ENCODE measurements at places on chromosomes 12 and 14.

DNA sequence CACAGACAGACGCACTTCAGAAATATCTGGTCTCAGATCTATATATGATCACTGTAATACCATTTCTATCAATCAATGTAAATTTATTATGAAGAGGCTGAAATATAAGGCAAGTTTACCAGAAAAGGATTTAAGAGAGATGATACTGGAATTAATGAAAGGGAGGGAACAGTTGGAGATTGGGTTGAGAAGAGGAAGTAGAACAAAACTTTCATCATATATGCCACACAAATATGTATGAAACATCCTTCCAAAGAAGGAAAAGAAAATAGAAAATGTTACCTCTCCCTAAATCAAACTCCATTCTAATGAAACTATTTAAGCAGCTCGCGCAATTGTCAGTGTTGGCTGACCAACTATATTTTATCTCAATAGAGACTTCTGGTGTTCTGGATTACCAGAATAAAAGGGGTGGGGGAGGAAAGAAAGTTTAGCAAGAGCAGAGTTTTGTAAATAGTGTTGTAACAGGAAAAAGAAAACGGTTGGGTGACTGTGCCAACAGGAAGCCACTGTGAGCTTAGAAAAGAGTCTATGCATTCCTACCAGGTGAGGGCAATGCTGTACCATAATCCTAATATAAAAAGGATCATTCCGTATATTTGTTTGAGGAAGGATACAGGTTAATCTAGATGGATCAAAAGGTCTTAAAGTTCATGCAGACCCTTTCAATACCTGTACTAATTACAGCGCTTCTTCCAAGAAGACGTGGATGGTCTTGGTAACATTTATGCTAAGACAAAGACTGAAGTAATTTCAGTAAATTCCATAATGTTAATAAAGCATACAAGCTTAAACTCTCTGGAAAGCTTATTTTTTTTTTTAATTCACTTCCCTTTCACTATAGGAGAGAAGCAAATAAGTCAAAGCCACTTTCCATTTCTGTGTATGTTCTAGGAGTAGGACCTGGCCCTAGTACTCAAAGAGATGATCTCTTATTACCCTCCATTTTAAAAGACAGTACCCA lies 14.5 kb upstream of the LLPH start:
- no peak for DNase-seq

GRCh38 chr12:119684711-119685369 lies 16.9 kb downstream of the PRKAB1 start:
- no peak for DNase-seq

DNA sequence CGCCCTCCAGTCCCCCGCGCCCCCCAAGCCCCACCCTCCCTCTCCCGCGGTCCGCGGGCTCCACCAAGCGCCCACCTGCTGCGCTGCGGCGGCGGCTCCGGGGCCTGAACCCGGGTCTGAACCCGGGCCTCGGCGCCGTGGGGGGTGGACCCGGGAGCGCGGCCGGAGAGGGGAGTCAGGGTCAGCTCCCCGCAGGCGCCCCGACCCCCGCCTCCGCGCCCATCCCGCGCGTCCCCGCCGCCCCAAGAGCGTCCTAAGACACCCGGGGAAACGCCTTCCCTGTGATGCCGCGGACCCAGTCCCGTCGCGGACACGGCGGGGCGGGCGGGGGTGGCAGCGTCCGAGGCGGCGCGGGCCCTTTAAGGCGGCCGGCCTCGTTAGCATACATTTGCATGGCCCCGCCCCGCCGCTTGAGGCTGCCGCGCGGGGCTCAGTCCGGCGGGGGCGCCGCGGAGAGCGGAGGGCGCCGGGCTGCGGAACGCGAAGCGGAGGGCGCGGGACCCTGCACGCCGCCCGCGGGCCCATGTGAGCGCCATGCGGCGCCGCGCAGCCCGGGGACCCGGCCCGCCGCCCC lies at the start of gene MMP17:
Gene MMP17, plus strand, starts transcription at position 433 of the 574 bp plus-strand sequence. Its CDS starts 102 bp downstream, at position 535.
- peak; percentile 41 for DNase-seq

GRCh38 chr12:21416511-21417121 lies 20.8 kb upstream of the PYROXD1 start:
- no peak for DNase-seq

- no peak for DNase-seq
Measured at GRCh38 chr12:32285489-32285888, 113.9 kb upstream of the FGD4 start.

GRCh38 chr14:66696326-66696725 lies 188.4 kb downstream of the GPHN start:
- no peak for DNase-seq

DNA sequence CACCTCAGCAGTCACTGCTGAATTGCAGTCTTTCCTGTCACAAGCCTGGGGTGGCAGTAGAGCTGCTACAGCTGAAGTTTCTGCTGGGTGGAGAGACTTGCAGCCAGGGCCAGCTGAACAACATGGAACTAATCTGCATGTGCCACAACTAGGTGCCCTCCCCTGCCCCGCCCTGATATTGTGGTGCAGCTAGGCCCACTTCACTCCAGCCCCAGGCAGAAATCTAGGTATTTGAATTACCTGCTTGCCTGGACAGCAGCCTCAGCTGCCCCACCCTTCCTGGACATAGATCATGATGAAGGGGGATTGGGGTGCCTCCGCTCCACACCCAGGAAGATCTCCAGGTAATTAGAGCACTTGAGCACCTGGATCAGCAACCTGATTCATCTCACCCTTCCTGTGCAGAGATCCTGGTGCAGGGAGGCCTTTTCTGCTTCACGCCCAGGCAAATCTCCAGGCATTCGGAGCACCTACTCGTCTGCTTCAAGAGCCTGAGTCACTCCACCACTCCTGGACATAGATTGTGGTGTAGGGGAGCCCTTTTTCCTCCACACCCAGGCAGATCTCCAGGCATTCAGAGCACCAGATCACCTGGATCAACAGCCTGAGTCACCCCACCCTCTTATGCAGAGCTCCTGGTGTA lies 477.0 kb downstream of the SOX5 start:
- DNase-seq: no peak

DNA sequence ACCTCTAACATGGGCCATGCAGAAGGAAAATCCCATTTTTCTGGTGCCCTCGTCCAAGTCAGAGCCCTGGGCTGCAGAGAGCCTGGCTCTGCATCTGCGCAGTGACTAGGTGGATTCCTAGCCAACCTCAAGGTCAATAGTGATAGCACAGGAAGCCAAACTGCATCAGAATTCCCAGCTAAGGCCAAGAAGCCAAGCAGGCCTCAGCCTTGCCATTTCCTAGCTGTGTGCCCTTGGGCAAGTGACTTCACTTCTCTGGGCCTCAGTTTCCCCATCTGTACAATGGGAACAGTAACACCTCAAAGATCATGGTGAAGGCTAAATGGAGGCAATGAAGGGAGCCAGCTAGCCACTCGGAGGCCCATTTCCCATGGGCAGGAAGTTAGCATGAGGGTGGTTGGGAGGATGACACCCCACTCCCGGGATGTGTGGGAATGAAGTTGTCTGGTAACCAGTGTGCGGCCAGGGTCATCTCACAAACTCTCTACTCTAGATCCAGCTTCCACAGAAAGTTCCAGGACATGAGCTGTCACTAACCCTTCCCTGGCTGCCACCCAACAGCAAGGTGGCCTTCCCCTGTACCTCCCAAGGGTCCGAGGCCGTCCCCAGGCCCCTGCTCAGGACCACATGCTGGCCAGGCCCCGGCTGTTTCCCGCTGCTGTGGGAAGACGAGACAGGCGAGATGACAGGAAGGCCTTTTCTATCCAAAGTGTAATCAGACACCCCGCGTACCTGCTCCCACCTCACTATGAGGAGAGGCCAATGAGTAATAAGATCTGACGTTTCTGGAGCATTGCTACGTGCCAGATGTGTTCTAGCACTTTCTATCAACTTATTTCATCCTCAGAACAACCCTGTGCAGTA lies 125.7 kb downstream of the SCARB1 start:
- no peak for DNase-seq

GRCh38 chr14:61227884-61228591 lies 53.1 kb downstream of the TMEM30B start:
- DNase-seq: no peak

GRCh38 chr12:110537605-110538409 lies 35.7 kb downstream of the RAD9B start:
- DNase-seq: no peak

DNA sequence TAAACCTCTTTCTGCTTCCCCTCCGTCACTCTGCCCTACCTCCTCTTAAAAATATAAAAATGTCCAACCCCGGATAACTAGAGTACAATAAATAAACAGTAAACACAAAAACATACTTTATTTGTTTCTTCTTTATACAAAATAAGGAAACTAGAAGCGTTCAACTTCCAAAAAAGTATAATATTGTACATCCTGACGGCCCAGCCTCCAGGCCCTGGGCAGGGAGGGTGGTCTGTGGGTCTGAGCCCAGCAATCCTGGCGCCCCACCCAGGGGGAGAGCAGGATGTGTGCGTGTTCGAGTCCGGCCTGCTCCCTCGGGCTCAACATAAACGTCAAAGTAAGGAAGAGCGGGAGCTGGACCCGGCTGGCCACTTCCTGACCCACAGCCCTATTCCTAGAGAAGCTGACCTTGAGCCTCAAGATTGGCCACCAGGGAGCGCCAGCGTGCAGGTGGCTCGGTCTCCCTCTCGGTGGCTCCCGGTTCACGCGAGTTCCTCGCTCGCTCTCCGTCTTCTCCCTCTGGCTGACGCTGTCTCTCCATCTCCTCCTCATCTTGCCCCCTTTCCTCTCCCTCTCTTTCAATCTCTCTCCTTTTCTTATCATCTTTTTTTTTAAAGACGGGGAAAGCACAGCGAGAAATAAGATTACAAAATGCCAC lies 9.4 kb downstream of the LHX5 start:
- peak; percentile 72 for DNase-seq

DNA sequence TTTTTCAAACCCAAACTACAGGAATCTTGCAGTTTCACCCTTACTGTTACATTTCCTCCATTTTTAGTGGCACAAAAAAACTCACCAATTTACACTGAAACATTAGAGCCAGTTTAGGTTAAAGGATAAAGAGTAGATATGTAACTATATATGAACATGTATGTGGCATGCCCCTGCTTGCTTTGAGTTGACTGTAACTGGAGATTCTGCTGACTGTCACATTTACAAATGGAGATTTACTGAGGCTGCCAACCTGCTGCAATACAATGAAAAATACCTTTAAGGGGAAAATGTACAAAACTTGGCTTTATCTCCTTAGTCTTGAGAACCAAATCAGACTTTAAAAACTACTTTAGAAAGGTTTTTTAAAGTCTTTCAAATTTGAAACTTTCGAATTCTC lies 28.3 kb downstream of the STON2 start:
- no peak for DNase-seq

GRCh38 chr12:115672506-115673080 lies 604.9 kb downstream of the MED13L start:
- DNase-seq: no peak

DNA sequence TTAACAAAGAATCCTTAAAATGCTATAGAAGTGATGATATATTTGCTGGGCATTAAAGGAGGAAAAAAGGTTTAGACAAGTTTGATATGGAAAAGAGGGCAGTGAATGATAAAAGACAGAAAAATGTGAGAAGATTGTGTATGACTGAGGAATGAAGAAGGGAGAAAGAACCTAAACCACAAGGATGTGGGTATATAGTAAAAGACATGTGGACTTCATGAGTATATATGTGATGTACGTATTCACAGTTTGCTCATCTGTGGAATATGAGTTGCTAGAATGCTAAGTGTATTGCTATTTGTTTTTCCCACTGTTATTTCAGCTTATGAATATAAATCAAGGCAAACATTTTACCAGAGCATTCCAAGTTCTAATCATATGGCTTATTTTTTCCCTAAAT lies 2.1 kb upstream of the SLC16A7 start:
- no peak for DNase-seq

GRCh38 chr12:62299617-62300016 lies 39.4 kb downstream of the USP15 start:
- no peak for DNase-seq

- no peak for DNase-seq
Measured at GRCh38 chr14:85319998-85320630, 209.8 kb upstream of the FLRT2 start.

DNA sequence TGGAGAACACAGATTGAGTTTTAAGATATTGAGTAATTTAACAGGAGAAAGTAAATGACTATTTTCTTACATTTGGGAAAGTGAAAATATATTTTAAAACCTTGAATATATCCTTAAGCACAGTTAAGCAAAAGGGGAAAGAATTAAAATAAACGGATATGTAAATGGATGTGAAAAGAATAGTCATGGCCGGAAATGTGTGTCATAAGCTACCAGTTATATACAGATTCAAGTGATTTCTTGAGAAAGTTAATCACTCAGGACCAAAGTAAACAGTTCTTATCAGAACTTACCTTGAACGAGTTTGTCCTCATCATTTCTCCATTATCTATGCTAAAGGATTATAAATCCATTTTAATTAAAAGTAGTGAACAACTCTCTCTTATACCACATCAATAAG lies 33.4 kb downstream of the C12orf75 start:
- no peak for DNase-seq

DNA sequence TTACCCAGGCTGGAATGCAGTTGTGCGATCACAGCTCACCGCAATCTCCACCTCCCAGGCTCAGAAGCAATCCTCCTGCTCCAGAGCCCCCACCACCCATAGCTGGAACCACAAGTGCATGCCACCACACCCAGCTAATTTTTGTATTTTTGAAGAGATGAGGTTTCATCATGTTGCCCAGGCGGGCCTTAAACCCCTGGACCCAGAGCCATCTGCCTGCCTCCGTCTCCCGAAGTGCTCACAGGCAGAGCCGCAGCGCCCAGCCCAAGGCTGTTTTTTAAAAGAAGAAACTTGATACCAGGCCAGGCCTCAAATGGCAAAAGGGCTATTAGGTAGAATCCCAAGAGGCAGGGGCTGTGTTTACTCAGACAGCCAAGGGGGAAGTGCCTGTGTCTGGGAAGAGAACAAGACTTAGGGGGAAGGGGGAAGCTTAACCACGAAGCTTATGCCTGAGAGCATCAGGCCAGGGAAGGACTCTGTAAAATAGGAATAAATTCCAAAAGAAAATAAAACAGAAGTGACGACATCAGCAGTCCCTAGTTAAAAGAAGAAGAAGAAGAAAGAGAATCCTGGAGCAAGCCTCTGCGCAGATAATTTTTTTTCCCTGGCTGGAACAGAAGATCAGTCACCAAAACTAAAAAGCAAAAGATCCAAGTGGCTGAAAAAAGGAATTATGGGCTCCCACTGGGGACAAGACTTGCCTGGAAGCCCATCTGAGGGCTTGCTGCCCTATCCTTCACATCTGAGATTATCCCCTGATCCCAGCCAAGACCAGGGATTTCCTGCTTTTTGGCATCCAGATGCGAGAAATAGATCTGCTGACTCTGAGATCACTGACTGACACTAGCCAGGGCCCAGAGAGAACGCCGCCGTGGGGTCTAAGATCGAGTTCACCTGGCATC lies 170.5 kb downstream of the NDUFA12 start:
- DNase-seq: no peak

GRCh38 chr12:70660620-70661219 lies 23.5 kb upstream of the PTPRB start:
- no peak for DNase-seq
